ENCODE measurements at places on chromosomes 2 and 18.

DNA sequence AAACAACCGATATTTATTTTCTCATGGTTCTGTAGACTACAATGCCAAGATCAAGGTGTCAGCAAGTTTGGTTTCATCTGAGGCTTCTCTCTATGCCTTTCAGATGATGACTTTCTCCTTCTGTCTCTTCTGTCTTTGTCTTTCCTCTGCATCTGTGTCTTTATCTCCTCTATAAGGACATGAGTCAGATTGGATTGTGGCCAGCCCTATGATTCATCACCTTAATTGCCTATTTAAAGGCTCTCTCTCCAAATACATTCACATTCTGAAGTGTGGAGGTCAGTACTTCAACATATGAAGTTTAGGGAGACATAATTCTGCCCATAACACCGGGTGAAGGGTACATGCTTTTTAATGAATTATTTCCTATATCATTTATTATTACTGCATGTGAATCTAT is 71.2 kb upstream of the CNTNAP5 start:
- no peak for DNase-seq

- DNase-seq, result no peak
Measured at GRCh38 chr2:179260224-179260623, 4.4 kb downstream of the SESTD1 start.

DNA sequence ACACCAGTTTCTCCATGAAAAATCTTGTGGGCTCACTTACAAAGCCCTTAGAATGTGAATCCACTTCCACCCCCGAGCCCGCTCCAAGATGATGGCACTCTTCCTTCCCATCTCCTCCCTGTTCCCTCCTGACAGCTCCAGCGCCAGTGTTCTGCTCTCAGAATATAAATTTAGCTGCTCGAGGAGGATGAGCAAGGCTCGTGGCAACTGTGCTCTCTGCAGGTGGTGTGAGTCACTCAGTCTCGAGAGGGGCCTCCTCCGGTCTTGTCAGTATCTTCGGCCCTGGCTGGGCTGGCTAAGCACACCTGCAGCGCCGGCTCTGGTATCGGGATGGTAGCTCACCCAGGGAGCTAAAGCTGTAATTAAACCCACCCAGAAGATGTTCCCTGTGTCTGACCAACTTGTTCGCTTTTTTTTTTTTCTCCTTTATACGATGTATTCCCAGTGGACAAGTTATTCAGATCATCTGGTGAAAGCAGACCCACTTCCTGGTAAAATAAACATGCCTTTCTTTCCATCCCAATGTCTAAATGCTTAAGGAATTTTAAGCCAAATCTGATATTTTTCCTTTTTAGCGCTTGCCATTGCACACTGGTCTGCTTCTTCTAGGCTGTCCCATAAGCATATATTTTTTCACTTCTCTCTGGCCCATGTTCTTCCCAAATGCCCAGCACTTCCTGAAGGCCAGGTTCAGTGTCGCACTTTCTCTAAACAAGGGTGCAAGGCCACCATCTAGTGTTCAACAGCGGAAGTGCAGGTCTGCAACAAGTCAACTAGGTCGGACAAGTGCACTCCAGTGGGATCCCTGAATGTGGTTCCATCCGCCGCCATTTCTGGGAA is 31.4 kb upstream of the YPEL5 start:
- peak; percentile 27 for DNase-seq

- DNase-seq, result no peak
Measured at GRCh38 chr2:3624059-3624794, 29.3 kb downstream of the COLEC11 start.

DNA sequence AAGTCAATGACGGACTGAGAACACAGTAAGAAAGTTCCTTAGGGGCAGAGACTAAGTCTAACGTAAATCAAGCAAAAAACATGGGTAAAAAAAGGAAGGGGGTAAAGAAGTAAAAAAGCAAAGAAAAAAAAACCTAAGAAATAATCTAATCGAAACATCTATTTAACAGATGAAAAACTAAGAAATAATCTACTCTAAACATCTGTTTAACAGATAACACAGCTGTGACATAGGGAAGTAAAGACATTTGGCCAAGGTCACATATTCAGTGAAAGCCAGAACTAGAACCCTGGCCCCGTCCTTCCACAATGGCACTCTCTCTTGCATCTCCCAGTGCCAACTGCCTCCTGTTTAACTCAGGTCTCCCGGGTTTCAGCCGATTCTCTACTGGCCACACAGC is 48.1 kb downstream of the PSD4 start:
- DNase-seq, result no peak

GRCh38 chr2:237682856-237683670 is 55.7 kb downstream of the LRRFIP1 start:
- DNase-seq, result no peak

DNA sequence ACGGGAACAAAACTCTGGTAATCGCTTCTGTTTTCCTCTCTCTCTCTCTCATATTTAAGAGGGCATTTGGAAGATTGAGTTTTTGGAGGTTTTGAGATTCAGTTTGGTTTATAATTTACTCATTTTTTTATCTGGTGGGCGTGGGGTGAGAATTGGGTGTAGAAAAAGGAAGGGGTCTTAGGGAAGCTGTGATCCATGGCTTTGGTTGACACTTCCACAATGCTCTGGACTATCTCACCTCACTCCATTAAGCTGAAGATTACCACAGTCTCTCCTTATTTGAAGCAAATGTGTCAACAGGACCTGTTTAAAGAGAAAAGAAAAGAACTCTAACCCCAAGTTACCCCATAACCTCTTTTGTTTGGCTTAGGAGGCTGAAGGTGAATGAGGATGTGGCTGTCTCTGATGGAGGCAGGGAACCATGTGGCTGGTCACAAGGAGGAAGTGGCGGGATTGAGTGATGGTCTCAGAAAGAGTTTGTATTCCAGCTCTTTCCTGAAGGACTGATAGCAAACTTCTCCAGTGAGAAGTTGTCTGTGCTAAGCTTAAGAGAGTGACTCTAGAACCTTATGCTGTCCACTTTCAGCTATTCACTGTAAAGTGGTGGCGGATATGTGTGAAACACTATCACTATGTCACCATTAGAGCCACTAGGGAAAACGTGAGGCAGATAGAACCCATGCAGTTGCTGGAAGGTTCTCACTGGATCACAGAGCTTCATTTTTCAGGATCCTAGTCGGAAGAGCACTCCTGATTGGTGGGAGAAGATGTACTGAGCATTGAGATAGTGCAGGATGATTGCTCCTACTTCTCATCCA is 934 bp downstream of the ZNF804A start:
- DNase-seq, result no peak

DNA sequence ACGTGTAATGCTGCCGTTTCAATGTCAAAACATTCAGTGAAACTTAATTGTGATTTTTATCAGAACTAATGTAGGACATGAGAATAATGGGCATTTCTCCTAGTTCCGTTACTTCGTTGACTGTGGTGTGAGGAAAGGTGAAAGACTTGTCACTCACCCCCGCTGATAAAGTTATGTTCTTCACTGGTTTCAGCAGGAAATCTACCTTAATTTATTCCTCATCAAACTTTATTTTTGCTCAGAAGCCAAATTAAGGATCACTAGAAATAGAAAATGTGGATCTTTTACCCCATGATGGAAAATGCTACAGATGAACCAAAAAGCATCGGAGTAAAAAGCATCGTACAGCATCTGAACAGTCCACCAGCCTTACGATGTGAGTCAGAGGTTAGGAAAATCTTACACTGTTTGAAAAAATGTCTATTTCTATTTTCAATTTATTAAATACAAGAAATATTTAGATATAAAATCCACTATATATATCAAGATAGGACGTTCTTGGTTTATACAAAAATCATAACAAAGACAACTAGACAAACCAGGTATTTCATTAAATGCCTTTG is 1.0 kb upstream of the ROCK1 start:
- DNase-seq, result no peak

DNA sequence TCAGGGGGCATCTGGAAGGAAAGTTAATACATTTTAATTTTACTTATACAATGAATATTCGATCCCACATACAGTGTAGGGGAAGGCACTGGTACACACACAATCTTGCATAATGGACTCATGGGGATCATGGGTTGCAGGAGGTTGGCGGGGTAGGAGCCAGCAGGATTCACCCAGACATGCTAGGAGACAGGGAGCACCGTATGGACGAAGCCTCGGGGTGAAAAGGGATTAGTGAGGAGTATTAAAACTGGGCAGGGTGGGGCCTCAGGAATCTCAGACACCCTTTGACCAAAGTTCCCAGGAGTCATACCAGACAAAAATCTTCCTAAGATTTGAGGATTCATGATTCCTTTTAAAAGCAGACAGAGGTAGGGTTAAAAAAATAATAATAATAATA is 140.8 kb downstream of the BCL11A start:
- DNase-seq, result no peak

DNA sequence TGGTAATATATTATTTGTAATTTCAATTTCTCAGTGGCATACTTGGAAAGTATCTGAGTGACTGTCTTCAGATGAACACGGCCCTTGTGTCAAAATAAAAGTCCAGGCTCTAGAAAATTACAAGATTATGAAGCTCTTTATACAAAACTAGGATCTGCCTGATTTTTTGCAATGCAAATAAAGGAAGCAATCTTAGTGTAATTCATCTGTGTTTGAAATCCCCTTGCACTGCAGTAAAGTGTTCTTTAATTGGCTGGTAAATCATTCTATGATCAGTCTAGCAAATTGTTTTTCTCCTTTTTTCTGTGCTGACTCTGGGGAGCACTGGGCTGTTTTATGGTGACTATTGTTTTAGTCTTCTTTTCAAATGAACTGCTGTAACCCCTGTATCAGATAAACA is 1039.0 kb downstream of the SOCS6 start:
- DNase-seq, result no peak

GRCh38 chr18:52546686-52547346 is 206.8 kb downstream of the DCC start:
- no peak for DNase-seq

DNA sequence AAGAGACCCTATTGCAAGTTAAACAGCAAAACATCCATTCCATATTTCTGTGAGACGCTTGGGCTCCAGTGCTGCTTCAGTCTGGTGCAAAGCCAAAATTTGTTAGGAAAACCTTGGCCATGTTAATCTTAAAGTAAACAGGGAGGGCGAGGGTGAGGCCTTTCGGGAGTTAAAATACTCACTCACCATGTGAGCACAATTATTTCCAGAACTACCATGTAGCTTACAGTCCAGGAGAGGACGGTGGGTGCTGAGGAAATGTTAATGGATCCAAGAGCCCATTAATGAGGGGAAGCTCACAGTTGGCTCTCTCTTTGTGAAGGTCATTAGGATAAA is 286.4 kb downstream of the SLC8A1 start:
- DNase-seq, result no peak
